ENCODE measurements at places on chromosomes 5 and 9.

GRCh38 chr5:60287174-60287771 is 393.7 kb upstream of the PDE4D start:
- DNase-seq: no peak

DNA sequence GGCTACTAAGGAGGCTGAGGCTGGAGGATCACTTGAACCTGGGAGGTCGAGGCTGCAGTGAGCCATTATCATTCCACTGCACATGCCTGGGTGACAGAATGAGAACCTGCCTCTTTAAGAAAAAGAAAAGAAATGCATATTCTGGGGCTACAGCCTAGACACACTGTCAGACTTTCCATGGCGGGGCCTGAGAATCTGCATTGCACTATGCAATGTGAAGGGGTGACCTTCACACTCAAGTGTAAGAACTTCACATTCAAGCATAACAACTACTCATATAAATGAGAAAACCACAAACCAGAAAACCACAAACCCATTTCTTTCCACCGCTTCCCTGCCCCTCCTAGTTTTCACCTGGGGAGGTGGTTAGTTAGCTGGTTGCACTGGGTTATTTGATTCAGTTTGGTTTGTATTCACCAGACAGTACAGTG is 18.0 kb upstream of the FBP2 start:
- peak; percentile 68 for DNase-seq

- DNase-seq: no peak
Observed at GRCh38 chr5:40628407-40628806, 51.3 kb upstream of the PTGER4 start.

DNA sequence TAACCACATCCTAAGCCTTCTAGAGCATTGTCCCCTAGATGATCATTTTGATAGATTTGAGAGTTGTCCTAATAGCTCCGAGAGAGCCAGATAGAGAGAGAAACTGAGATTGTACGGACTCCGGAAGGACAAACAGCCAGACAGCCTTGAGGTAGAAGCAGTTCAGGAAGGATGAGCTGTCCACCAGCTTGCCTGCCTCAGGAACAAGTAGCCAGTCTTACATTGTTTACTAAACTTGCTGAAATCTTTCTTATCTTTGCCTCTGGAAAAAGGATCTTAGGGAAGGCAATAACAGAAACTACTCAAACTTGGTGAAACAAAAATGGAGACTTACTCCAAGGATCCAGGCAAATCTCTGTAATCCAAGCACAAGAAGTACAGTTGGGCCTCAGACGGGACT is 39.0 kb upstream of the SAP30L start:
- no peak for DNase-seq

DNA sequence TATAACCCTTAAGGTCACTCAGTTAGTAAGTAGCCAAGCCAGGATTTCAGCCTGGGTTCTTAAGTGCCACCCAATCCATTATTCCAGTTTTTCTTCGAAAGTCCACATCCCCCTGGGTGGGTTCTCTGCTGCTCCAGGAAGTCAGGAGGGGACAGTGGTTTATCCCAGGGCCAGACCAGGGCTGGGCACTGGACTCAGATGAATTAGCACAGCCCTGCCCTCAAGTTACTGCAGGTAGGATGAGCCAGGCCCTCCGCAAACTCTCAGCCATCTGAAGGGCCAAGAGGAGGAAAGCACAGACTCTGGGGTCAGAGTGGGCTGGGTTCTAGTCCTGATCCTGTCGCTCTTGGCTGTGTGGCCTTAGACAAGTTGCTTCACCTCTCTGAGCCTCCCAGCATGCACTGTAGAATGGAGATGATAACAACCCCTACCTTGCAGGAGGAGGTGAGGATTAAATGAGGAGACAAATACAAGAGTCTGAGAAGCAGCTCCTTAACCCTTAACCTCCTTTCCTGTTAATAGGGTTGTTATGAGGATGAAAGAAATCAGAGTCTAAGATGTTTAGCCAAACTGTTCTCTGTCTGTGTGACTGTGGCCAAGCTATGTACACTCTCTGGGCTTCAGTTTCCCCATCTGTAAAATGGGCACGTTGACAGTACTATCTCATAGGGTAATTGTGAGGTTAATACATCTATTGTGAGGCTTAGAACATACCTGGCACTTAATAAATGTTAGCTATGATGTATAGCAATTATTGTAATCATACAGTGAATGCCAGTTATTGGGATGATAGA is 6.8 kb upstream of the NEURL1B start:
- DNase-seq: no peak

DNA sequence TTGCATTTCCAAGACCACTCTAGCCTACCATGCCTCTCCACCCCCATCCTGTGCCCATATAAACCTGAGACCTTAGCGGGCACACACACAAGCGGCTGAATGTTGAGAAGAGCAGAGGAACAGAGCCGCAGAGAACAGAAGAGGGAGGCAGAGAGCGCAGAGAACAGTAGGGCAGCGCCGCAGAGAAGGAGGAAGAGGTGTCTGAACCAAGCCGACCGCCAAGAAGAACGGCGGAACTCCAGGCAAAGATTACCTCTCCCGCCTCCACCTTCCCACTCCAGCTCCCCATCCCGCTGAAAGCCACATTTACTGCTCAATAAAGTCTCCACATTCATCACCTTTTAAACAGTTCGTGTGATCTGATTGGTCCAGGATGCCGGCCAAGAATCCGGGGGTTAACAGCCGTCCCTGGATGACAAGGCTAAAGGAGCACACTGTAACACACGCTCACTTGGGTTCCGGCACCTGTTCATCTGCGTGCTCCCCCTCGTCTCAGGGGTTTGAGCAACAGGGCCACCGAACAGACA is 33.2 kb downstream of the GRIN3A start:
- peak; percentile 55 for DNase-seq

GRCh38 chr5:163695830-163696578 is 190.6 kb downstream of the MAT2B start:
- no peak for DNase-seq

- no peak for DNase-seq
Observed at GRCh38 chr5:177132136-177133095, 1.2 kb upstream of the NSD1 start.

- no peak for DNase-seq
Observed at GRCh38 chr9:14344941-14345353, 31.0 kb upstream of the NFIB start.

DNA sequence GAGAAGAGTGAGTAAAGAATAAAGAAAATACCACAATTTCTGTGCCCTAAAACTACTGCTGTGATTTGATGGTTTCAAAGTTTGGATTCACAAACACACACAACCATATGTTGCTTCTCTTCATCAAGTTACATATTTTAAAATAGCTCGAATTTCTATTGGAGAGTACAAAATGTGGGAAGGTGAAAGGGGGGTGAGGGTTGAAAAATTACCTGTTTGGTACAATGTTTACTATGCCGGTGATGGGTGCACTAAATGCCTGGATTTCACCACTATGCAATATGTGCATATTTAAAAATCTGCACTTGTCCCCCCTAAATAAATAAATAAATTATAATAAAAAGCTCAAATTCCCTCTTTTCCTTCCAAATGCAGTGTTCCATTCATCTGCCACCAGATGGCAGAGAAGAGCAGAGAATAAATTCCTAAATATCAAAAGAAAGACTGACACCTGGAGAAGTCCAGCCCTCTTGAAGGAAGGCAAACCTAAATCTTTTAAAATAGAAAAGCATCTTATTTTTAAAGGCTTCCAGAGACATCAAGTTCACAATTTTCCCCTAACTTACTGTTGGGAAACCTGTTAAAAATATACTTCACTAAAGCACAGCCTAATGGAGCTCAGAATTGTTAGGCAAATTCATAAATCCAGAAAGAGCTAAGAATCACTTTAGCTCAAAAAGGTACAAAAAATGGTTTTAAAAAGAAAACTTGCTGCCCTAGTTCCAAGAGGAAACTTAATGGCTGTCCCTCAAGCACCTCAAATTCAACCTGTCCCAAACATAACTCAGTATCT is 24.8 kb upstream of the HNRNPA0 start:
- no peak for DNase-seq

DNA sequence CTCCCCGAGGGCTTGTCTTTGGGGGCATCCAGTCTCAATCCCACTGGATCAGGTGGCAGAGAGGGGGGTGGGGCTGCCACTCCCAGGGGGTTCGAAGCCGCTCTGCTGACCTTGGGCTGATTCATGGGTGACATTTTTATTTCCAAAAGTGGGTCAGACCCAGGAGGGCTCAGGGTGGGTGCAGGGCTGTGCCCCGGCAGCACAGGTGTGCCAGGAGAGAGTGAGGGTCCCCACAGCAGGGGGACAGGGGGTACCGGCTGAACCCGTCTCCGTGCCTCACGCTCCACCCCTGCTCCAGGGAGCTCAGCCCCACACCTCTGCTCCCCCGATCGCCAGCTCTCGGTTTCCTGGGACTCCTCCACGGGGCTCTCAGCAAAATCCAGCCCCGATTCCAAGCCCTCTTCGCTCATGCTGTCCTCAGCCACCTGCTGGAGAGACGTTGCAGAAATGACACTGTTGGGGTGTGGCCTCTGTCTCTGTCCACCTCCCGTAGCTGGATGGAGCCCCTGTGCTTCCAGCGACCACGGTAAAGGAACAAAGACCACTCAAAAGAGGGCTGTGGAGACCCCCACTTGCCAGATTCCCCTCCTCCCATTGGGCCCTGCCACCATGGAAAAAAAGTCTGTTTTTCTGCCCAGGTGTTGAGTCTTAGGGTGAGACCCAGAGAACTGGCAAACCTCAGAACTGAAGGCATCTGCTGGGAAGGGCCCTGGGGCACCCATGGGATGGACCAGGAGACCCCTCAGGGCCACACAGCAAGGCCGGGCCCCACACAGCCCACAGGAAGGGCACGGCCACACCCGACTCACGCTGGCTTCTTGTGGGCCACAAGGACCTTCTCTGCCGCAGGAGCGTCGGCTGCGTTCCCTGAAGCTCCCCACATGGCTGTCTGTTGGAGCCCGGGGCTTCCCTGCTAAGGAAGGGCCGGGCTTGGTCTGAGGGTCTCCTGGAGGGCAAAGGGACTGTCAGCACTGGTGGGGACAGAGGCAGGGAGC is 10.6 kb upstream of the QSOX2 start:
- no peak for DNase-seq
